ENCODE measurements at places on chromosomes 2 and 18.

DNA sequence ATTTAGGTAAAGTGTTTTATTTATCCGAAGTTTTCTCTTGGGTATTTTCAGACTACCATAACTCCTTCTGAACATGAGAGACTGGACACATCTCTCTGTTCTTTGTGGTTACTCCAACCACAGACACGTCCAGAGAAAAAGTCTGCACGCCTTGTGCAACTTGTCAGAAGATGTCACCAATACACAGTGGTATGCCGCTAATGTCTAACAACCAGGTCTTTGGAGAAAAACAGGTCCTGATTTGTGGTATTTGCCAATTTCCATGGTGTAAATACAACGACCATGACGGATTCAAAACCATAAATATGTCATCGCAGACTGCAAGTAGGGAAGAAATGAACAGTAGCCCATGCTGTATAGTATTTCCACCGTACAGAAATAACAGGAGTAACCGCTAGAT lies 620.6 kb upstream of the ID2 start:
- DNase-seq, result no peak

GRCh38 chr2:27627963-27628766 lies 647 bp downstream of the CCDC121 start:
- DNase-seq, result peak; percentile 90

DNA sequence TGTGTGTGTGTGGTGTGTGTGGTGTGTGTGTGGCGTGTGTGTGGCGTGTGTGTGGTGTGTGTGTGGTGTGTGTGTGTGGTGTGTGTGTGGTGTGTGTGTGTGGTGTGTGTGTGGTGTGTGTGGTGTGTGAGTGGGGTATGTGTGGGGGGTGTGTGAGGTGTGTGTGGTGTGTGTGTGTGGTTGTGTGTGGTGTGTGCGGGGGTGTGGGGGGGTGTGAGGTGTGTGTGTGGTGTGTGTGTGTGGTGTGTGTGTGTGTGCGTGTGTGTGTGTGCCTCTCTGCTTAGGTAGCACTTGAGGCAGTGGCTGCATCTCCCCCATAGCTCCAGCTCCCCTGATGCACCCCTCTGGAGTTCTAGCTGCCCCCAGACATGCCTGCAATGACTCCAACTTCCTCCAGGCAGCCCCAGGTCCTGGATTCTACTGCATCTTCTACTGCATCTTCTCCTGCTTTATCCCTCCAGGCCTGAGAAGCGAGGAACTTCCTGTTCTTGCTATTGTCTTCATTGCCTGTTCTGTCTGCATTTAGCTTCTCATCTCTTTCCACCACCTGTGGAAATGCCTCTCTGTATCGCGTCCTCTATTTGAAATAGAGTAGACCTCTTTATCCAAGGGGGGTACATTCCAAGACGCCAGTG lies 22.2 kb upstream of the MLPH start:
- DNase-seq, result peak; percentile 57

DNA sequence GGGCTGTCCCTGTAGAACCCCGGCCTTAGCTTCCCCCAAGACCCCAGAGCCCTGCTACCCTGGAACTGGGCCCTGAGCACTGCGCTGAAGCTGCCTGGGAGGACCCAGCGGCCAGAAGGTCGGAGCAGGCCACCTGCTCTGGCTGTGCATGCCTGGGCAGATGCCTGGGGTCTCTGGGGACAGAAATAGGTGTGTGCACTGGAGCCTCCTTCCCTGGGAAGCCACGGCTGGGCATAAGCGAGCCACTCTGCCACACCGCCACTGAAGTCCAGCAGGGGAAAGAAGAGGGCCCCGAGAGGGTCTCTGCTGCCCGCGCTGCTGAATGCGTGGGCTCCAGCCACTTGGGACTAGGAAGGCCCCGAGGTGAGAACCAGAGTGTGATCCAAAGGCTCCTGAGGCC lies 6.7 kb downstream of the GBX2 start:
- no peak for DNase-seq

GRCh38 chr2:239966029-239966852 lies 58.9 kb downstream of the NDUFA10 start:
- DNase-seq, result no peak

- DNase-seq, result no peak
Observed at GRCh38 chr2:120497261-120497977, 151.5 kb downstream of the INHBB start.

DNA sequence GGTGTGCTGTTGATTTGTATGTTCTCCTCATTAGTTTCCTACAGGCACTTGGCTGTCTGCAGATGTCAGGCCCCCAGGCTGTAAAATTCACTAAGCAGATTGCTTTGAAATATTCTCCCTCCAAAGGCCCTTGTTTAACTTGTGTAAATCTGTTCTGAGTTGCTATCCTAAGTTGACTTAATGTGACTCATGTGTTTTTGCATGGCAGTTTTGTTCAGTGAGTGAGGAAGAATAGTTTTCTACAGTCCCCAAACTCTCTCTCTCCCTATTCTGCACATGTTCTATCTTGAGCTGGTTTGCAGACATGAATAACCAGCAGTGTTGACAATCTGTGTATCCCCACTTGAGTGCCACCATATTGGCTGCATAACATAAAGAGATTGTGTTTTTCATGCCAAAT lies 1005.4 kb upstream of the DDX18 start:
- no peak for DNase-seq

DNA sequence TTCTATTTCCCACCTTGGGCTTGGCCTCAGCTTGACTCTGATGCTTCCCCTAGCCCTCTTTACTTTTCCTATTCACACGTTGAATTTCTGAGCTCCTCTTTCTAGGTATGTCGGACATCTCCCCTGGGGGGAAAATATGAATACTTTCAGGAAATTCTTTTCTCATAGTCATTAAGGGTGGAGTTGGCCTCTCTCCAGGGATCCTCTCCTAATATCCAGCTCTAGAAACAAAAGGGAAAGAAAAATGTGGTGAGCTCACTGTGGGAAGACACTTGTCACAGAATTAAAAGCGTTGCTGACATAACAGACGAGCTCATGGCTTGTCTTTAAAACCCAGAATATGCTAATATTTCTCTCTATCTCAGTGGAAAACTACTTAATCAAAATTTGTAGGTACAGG lies 132.7 kb upstream of the MEX3C start:
- no peak for DNase-seq

GRCh38 chr2:29238497-29238896 lies 123.3 kb downstream of the CLIP4 start:
- DNase-seq, result peak; percentile 48

- no peak for DNase-seq
Observed at GRCh38 chr18:44066541-44066940, 614.1 kb upstream of the SETBP1 start.

DNA sequence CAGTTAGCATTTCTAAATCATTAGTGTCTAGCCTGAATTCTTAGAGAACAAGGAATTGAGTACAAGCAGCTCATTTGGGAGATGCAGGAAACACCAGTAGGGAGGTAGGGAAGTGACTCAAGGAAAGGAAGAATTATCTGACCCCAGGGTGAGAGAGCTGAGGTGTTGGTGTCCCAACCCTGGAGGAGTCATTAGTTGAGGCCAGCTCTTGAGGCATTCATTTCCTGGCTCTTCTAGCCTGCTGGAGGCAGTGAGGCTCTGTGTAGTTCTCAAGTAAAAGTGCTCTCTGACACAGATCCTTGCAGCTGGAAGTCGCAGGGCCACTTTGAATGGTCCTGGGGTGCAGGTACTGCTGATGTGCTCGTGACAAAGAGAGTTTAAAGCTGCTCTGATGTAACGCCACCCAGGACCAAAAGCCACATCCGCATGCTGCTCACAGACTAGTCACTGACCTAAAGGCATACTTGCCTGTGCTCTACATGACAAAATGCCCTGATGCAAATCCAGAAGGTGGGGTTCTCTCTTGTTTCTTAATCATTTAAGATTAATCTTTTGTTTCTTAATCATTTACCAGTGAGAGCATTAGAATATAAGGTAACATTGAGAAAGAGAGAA lies 299.5 kb upstream of the LYPD1 start:
- peak; percentile 54 for DNase-seq

- DNase-seq, result no peak
Observed at GRCh38 chr18:50696436-50696835, 123.4 kb downstream of the MRO start.

DNA sequence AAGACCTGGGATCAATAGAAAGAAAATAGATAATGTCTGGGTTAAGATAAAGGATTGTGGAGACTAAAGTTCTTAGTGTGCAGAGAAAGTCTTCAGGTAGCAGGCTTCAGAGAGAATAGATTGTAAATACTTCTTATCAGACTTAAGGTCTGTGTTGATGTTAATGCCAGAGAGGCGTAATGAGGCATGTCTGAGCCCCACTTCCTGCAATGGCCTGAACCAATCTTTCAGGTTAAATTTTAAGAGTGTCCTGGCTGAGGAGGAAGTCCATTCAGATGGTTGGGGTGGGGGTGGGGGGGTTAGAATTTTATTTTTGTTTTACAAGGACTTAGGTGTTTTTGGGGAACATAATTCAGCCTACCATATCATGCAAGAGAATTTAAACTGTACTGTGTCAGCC lies 129.5 kb downstream of the EVA1A start:
- no peak for DNase-seq

- no peak for DNase-seq
Observed at GRCh38 chr18:1624612-1625011, 719.9 kb downstream of the ADCYAP1 start.

DNA sequence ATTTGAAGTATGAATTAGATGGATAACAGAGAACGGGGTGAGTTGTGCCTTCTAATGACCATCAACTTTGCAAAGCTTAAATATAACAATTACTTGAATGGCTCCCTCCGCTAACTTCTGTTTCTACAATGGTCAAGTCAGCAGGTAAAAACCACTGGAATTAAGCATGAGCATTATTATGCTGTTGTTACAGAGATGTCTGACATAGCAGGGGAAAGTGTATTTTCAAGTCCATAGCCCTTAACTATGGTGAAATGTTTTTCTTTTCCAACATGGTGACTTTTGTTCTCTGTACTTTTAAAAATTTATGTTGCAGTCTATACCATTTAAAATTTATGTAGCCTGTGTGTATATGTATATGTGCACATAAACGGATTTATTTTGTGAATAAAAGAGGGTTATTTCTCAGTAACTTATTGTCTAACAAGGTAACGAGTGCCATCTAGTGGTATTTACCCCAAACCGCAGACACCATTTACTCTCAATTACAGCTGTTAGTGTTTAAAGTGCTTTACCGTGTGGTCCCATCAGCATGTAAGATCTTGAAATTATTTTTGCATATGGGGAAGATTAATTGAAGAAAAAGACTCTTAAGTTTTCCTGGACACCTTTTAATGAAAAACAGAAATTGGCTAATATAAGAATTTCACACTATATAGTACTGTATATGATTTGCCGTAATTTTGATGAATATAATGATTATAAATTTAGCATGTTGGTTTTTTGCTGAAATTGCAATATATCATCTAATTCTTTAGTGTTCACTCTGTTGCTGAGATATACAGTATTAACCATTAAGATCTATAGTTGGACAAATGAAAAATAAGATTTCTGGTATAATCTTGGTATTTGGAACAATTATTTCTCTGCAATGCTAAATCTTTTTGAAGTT lies 78.2 kb downstream of the UBE2E3 start:
- no peak for DNase-seq

GRCh38 chr2:154452906-154453493 lies 245.5 kb upstream of the KCNJ3 start:
- peak; percentile 0 for DNase-seq

DNA sequence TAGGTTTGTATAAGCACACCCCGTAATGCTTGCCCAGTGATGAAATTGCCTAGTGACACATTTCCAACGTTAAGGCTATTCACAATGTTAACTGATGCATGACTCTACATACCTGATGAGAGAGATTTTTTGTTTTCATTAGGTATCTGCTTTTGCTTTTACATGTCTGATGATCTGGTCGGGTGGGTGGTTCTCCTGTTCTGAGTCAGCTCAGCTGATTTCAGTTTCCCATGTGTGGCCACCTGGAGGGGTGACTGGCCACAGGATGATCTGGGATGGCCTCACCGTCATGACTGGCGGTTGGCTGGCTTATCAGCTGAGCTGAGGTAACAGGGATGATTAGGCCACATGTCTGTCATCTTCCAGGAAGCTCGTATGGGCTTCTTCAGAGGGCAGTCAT lies 33.8 kb upstream of the ACYP2 start:
- no peak for DNase-seq

- DNase-seq, result no peak
Observed at GRCh38 chr2:205501826-205502225, 180.5 kb upstream of the NRP2 start.

DNA sequence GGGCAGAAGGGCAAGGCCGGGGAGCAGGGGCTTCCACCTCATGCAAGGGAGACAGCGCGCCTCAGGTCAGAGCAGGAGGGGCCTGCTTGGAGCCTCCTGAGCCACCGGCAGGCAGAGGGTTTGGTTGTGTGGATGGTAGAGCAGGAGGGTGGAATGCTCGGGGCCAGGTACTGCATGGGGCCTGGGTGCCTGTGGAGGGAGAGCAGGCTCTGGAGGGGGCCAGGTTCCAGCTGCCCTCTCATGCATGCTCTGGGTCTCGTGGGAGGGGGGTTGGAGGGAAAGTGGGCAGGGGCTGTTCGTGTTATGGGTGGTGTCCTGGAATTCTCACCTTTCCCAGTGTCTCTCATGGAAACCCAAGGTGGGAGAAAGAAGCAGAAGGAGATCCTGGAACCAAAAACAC lies 3.2 kb upstream of the IL1R2 start:
- no peak for DNase-seq

- peak; percentile 49 for DNase-seq
Observed at GRCh38 chr2:26430826-26431225, 29.1 kb downstream of the DRC1 start.

DNA sequence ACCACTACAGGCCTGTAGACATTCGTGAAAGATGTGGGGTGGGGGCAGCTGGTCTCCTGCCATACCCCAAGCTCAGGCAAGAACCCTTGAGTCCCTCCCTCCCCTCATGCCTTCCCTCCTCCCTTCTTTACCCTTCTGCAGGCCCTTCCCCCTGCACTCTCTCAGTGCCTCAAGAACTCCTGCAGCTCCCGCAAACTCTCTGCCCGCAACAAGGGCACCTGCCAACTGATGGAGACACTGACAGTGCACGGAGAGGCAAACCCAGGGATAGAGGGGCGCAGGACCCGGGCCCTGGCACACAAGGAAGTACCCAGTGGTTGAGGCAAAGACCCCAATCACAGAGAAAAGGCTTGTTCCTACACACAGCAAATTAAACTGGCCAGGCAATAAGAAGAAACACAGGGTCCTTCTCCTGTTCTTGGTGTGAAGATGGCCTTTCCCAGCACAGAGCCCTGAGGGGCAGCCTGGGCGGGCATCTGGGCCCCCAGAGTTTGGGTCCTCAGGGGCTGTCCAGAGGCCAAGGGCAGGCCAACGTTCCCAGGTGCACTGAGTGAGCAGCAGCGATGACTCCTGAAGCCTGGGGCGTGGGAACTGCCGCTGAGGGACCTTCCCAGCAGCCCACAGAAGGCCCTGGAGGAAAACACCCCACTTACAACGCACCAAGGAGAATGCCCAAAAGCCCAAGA lies 1.6 kb downstream of the TEKT4 start:
- DNase-seq, result no peak

- DNase-seq, result no peak
Observed at GRCh38 chr2:54940723-54941122, 109.5 kb downstream of the RTN4 start.

GRCh38 chr2:55530539-55531081 lies 11.1 kb downstream of the CFAP36 start:
- DNase-seq, result no peak

- no peak for DNase-seq
Observed at GRCh38 chr2:121565389-121566250, 34.9 kb downstream of the RNU4ATAC start.

- DNase-seq, result peak; percentile 86
Observed at GRCh38 chr18:76445275-76445674, 49.8 kb downstream of the ZNF516 start.

GRCh38 chr2:172050479-172051125 lies 34.7 kb upstream of the DLX1 start:
- DNase-seq, result no peak

- no peak for DNase-seq
Observed at GRCh38 chr2:145141981-145142380, 622.1 kb upstream of the ZEB2 start.
